EL (cell line): ENCODE measurements at places on chromosomes 12 and 14.
A peak's percentile ranks its signal among the peaks of the same experiment; 100 is the strongest.

DNA sequence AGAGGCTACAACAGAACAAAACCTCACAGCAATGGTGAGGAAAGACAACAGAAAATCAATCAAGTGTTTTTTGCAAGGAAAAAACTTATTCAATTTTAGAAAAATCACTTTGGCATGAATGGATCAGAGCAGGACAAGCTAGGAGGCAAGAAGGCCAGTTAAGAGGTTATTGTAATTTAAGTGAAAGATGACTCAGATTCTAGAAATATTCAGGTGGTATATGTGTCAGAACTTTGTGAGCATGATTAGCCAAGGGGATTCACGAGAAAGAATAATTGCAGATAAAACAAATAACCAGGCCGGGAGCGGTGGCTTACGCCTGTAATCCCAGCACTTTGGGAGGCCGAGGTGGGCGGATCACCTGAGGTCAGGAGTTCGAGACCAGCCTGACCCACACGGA, 12.7 kb downstream of the GCH1 start:
- no peak for DNase-seq

DNA sequence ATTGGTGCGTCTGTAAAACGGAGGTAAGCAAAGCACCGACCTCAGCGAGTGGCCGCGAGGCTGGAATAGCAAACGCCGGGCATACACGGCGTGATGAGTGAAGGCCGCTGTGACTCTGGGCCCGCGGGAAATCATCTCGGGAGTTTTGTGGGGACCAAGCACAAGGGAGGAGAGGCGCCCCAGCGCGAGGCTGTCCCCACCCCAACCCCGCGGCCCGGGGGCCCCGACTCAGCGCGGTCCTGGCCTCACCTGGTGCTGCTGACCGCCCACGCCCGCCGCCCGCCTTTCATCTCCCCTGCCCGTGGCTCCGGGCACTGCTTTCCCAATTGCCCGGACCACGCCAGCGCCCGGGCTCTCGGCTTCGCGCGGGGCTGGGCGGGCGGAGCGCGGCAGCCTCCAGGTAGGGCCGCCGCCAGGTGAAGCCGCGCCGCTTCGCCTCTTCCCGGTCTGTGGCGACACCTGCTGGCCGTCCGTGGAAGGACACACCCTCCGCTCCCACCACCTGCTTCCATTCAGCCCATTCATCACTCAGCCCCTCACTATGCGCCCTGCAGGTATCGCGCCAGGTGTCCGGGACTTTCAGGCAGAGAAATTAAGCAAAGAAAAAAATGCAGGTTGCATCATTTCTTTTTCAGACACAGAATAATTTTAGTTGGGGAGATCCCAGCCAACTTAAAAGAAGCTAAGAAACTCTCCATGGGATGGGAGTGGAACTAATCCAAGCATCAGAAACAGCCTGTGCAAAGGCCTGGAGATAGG, 360.4 kb downstream of the MED13L start:
- DNase-seq = peak; percentile 17

GRCh38 chr12:122934722-122935121, 31.5 kb downstream of the ABCB9 start:
- no peak for DNase-seq

DNA sequence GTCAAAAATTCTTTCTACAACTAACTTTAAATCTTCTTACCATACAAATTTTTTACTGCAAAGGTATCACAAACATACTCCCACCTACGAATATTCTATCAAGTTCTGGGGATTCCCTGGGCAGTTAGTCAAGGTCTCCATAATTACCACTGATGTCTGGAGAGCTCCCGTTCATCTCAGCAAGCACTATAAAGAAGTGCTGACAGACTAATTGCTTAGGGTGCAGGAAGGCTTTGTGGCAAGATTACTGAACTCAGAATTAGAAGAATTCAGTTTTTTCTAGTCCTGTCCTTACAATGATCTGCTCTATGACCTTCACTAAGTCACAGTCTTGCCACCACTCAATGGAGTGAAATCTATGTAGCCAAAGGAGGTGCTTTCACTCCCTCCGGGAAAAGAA, 61.5 kb downstream of the DUSP16 start:
- no peak for DNase-seq

DNA sequence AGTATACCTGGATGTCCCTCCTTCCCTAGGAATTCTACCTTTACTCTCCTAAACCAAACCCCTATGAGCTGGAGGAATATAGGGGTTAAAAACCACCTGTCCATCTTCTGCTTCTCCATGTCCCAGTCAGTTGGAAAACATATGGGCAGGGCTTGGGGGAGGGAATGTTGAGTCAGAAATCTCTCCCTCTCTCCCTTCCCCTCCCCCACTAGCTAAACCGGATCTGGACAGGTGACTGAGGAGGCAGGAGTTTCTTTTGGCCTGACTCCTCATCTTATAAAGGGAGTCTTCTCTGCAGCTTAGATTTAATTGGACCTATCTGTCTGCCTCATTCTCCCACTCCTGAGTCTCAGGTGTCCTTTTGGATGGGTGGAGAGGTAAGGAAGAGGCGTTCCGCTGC, 6.1 kb downstream of the ERBB3 start:
- DNase-seq = no peak

DNA sequence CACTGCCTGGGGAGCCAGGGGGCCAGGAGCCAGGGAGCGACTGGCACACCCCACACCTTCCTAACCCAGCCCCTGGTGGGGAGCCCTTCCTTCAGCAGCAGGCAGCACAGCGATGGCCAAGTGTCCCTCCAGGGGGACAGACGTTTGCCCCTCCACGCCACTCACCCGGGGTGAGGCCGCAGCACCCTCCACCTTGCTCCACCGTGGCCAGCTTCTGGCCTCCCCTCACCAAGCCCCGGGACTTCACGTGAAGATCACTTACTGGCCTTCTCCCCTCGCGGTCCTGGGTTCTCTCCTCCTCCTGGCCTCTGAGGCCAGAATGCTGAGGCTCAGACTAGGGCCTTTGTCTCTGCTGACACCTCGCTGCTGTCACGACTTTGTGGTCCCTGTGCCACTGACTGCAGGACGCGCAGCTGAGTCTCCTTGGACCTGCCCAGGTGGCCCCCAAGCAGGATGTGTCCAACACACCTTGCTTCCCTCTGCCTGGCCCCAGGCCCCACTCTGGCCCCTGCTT, 3.5 kb upstream of the ASPG start:
- no peak for DNase-seq

DNA sequence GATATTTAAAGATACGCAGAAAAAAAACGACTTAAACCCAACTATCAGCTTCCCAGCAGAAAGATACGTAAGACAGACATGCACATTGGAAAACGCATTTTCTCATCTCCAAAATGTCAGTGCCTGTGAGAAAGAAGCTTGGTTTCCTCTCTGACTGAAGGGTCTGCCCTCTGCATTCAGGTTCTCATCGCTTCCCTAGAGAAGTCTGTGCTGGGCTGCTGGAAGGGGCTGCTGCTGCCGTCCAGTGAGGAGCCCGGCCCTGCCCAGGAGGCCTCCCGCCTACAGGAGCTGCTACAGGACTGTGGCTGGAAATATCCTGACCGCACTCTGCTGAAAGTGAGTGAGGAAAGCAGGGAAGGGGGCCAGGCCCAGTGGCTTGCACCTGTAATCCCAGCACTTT, 4.7 kb upstream of the PFDN5 start:
- no peak for DNase-seq

DNA sequence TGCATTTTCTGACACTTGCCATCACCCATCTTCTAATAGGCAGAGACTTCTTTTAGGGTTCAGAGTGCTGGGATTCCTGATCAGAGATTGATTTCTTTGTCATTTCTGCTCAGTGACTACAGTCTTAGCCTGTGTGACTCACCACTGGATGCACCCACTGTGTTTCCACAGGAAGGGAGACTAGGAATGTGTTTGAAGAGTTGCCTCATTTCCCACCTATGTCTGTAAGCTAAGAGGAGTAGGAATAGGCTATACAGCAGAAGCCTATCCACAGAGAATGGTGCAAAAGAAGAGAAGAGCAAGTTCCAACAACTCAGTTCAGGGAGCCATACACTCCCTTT, 60.2 kb upstream of the ACTN1 start:
- peak; percentile 87 for DNase-seq

- DNase-seq = no peak
These were observed 42.9 kb upstream of the AP4S1 start for GRCh38 chr14:30982533-30982932.

GRCh38 chr14:30177781-30178180, 250.1 kb upstream of the PRKD1 start:
- DNase-seq = no peak

DNA sequence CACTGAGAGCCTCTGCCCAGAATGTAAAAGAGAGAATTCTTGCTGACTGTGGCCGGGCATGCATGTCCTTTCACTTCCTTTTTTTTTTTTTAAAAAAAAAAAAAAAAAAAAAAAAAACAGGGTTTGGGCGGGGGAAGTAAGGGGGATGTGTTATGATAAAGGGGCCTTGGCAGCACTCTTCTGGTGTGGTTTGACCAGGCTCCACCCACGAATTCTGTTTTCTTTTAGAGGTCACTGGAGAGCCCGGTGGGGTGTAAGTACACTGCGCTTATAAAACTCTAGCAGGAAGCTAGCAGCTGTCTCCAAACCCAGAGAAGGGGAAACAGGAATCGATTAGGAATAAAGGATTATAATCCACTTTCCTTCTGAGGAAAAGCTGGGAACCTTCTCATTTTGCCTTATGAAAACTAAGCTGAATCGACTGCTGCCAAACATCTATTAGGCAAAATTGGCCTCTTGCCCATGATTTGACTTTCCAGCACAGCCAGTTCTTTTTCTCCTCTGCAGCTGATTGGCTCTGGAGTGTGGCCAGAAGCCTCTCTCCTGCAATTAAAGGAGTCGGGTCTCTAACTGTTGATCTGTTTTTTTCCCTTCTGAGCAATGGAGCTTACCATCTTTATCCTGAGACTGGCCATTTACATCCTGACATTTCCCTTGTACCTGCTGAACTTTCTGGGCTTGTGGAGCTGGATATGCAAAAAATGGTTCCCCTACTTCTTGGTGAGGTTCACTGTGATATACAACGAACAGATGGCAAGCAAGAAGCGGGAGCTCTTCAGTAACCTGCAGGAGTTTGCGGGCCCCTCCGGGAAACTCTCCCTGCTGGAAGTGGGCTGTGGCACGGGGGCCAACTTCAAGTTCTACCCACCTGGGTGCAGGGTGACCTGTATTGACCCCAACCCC, 27.7 kb upstream of the HIGD1C start:
- peak; percentile 86 for DNase-seq

- DNase-seq = no peak
These were observed 28.8 kb upstream of the CEP83 start for GRCh38 chr12:94488463-94488862.

GRCh38 chr12:76020281-76020680, 11.3 kb downstream of the PHLDA1 start:
- peak; percentile 81 for DNase-seq

- DNase-seq = no peak
These were observed 1.8 kb upstream of the MED6 start for GRCh38 chr14:70602254-70602653.

GRCh38 chr14:83779266-83779665, 1750.7 kb upstream of the FLRT2 start:
- DNase-seq = peak; percentile 82
